ENCODE measurements at places on chromosomes 3 and 15. TPM values are rescaled to one million over a fixed set of nuclear protein-coding genes. Genes with fewer than 3 reads are reported as not detected.

The RAB6B gene
- polyA plus RNA-seq: 2.9 TPM

The CXCR6 gene
- polyA plus RNA-seq: not detected

The MYO5C gene
- polyA plus RNA-seq: 0.19 TPM

The KNG1 gene
- not detected for polyA plus RNA-seq

The CSPG5 gene
- polyA plus RNA-seq: 0.03 TPM

The GASK1A gene
- polyA plus RNA-seq: 0.58 TPM

The MITF gene
- 2.9 TPM for polyA plus RNA-seq

The ENTPD3 gene
- 20.5 TPM for polyA plus RNA-seq

The MAP2K5 gene
- 3.6 TPM for polyA plus RNA-seq

The FAM3D gene
- polyA plus RNA-seq: not detected

The PPM1L gene
- polyA plus RNA-seq: 0.52 TPM

The WNT7A gene
- polyA plus RNA-seq: 13.0 TPM

The SAMMSON gene
- not detected for polyA plus RNA-seq

The GOLGA8K gene
- not detected for polyA plus RNA-seq

The SLC24A5 gene
- polyA plus RNA-seq: not detected

The PIK3R4 gene
- 53.0 TPM for polyA plus RNA-seq

The PLSCR5 gene
- polyA plus RNA-seq: not detected

The ATP13A5 gene
- not detected for polyA plus RNA-seq

The SNX33 gene
- polyA plus RNA-seq: 21.7 TPM

The CEP70 gene
- 6.2 TPM for polyA plus RNA-seq
